ENCODE measurements at places on chromosomes 12 and 14. TPM values are rescaled to one million over a fixed set of nuclear protein-coding genes. Genes with fewer than 3 reads are reported as not detected.
A peak's percentile ranks its signal among the peaks of the same experiment; 100 is the strongest.

DNA sequence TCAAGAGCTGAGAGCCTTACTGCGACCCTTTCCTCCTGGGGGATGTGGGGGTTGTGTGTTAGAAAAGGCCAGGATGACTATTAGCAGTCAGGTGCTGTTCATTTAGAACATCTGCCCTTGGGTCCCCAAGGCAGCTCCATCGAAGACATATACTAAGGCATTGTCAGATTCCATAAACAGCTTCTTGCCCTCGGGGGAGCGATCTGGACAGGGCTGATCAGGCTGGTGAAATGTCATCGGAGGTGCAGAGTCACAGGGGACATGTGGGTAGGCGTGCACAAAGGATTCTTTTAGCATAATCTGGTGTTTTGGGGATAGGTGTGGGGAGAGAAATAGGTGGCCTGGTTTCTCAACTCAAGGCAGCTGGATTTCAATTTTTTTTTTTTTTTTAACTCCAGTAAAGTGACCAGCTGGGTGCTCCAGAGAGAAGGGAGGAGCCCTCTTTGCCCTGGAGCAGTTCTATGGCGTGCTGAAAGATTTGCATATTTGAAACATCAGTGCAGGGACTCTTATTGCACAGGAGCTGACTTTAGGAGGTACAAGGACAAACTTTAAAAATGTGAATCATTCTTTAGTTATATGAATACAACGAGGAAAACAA, 160.1 kb downstream of the SUDS3 start:
- DNase-seq = no peak

FIGNL2 gene
- total RNA-seq = 0.13 TPM

- DNase-seq = peak; percentile 47
Observed at GRCh38 chr12:94172973-94173372, 24.6 kb downstream of the PLXNC1 start.

KCNA5 gene
- not detected for total RNA-seq

RBMS2 gene
- 13.0 TPM for total RNA-seq

GRCh38 chr14:54225457-54226060, 171.2 kb upstream of the CDKN3 start:
- DNase-seq = no peak

OR6C6 gene
- total RNA-seq = not detected
